ENCODE measurements at places on chromosomes 7 and 10.

GRCh38 chr10:113753020-113753692, 1.7 kb downstream of the PLEKHS1 start:
- no peak for DNase-seq

- DNase-seq = no peak
Measured at GRCh38 chr7:74083928-74084721, 521 bp downstream of the LIMK1 start.

DNA sequence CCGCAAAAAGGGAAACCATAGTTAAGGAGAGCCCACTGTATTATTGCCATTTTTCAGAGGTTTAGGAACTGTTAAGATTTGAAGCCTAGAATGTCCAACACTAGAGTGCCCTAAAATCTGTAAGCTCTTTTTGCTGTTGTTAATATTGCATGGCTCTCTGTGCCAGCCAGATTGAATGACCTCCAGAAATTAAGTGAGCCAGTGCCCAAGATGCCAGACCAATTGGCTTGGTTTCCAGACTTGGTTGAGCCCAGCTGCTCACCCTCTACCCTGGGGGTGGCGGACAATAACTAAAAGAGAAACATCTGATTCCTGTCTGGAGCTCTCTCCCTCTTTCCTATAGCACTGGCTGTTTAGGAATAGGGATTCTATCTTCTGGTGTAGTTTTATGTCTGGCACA, 340.1 kb downstream of the PHF14 start:
- no peak for DNase-seq

- no peak for DNase-seq
Measured at GRCh38 chr10:132263866-132264265, 43.9 kb downstream of the STK32C start.

GRCh38 chr7:115475761-115476385, 554.0 kb downstream of the MDFIC start:
- DNase-seq = no peak

DNA sequence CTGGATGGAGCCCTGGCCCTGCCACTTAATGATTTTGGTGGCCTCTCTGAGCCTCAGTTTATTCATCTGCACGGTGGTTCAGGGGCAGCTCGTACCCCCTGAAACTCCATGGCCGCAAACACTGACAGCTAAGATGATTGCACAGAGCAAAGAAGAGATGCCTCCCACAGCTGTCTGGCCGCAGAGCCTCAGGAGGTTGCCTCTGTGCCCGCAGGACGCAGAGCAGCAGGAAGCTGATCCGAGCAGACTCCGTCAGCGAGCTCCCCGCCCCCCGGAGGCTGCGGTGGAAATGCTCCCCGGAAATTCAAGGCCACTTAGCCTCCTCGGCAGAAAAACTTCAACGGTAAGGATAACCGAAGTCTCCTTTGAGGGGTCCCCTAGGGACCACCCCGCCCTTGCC, 30.2 kb upstream of the C10orf53 start:
- no peak for DNase-seq

- DNase-seq = no peak
Measured at GRCh38 chr10:23611308-23612029, 172.6 kb downstream of the OTUD1 start.

DNA sequence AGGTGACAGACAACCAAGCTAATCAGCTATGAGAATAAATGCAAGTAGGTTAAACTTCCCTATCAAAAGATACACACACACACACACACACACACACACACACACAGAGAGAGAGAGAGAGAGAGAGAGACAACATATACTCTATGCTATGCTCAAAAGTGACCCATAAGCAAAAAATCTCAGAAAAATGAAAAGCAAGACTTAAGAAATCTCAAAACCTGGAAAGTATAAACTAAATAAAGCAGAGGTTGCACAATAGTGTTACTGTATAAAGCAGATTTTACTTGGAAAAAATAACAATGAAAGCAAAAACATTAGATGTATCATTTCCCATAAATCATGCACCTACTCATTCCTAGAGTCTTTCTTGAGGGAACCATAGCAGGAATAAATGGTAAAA, 221.5 kb downstream of the INHBA start:
- DNase-seq = no peak

GRCh38 chr10:55374060-55374459, 573.0 kb upstream of the PCDH15 start:
- DNase-seq = no peak

GRCh38 chr7:134722786-134723322, 56.6 kb upstream of the CALD1 start:
- DNase-seq = no peak

DNA sequence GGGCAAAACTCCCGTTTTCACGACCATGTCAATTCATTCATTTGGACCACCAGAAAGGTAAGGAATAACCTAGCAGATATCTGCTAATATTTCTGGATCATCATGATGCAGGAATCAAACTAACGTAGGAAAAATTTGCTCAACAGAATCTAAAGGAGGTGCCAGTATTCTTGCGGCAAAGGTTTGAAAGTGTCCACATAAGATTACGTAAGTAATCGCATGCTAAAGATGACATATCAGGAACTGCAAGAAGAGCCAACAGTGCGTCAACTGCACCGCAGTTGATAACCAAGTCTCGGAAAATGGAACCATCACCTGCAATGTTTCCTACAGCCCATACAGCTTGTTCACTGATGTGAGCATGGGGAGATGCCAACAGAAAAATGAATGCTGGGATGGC, 194.1 kb upstream of the ZNF804B start:
- no peak for DNase-seq

GRCh38 chr10:32878646-32879045, 79.4 kb downstream of the ITGB1 start:
- no peak for DNase-seq

GRCh38 chr7:44187636-44188416, 1.4 kb downstream of the GCK start:
- no peak for DNase-seq

DNA sequence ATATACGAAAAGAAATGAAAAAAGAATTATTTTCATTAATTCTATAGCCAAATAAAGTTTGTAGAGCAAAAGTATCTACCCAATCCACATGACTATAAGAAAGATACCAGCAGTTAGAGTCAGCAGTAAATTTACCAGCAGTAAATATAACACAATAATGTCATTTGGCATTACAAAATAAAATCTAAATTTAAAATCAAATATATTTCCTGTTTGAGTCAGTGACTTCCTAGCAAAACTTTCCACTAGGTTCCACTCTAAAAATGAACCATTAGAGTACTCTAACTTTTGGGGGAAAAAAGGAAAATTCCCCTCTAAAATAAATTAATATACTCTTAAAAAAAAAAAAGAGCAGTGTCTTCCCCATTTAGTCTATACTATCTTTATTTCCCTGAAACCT, 144.8 kb downstream of the CPEB3 start:
- DNase-seq = no peak

GRCh38 chr10:119658274-119658673, 7.1 kb downstream of the BAG3 start:
- DNase-seq = no peak

DNA sequence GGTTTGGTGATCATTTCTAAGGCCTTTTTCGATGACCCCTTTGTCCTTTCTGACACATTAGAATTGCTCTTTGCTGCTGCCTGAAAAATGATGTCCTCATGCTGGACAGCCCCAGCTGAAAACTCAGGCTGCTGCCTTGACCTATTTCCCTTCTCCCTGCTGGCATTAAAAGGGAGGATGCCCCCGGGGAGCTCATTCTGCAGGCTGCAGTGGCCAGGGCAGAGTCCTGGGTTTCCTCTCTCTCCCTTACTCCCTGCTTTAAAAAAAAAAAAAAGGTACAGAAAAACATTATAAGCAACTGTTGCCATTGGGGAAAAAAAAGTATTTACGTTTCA, 35.4 kb downstream of the LRRC4 start:
- no peak for DNase-seq

GRCh38 chr7:56097700-56098099, 4.9 kb upstream of the PHKG1 start:
- DNase-seq = no peak

DNA sequence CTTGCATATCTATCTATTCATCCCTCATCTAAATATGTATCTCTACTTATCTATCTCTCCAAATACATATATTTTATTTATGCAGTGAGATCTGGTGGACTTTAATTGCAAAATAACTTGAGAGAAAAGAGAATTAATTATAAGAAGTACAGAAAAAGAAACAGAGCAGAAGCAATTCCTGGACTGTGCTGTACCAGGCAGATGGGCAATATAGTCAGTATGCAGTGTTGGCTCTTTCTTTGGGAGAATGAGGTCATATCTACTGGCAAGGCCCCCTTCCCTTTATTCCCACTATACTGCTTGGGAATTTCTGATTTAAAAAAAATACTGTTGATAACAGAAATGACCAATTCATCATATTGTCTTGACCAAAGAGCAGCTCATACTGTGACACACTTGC, 49.0 kb upstream of the TOMM7 start:
- no peak for DNase-seq

- no peak for DNase-seq
Measured at GRCh38 chr10:30433306-30433729, 666 bp upstream of the MAP3K8 start.

GRCh38 chr10:60099998-60100747, 193.8 kb upstream of the CCDC6 start:
- DNase-seq = peak; percentile 68

- no peak for DNase-seq
Measured at GRCh38 chr7:82729172-82730030, 285.8 kb upstream of the CACNA2D1 start.

DNA sequence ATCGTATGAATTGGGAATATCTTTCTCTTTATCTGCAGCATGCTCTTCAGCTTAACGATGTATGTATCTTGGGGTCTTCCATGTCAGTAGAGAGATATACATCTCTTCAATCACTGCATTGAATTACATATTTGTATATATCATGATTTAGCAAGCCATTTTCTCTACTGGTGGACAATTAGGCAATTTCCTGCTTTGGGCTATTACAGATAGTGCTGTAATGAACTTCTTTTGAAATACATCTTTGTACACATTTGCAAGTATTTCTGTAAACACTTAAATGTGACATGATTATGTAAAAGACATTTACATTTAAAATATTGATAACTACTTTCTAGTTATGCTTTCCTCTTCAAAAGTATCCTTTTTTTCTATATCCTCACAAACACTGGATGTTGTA, 199.0 kb downstream of the PPP1R9A start:
- no peak for DNase-seq

GRCh38 chr10:13613519-13613918, 26.8 kb downstream of the PRPF18 start:
- DNase-seq = peak; percentile 33

- DNase-seq = no peak
Measured at GRCh38 chr10:22321924-22322640, 1.2 kb downstream of the BMI1 start.

- DNase-seq = no peak
Measured at GRCh38 chr7:5183155-5183554, 6.9 kb upstream of the WIPI2 start.

DNA sequence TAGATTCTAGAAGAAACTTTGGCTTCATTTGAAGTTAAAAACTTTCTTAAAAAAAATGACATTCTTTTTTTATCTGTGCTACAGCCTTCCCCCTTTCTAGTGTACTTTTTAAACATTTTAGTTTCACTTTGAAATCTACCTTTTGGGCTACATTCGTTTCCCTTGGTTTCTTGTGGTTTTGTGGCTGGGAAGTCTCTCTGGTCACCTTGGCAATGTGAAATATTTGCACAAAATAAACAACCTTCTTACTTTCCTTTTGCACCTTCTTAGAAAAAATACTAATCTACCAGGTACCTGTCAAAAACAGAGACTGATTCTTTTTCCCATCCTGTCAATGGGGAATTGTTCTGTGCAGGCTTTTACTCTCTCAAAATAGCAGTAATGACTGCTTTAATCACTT, 350.2 kb downstream of the GATA3 start:
- no peak for DNase-seq

- peak; percentile 74 for DNase-seq
Measured at GRCh38 chr7:79282070-79282694, 171.3 kb downstream of the MAGI2 start.

DNA sequence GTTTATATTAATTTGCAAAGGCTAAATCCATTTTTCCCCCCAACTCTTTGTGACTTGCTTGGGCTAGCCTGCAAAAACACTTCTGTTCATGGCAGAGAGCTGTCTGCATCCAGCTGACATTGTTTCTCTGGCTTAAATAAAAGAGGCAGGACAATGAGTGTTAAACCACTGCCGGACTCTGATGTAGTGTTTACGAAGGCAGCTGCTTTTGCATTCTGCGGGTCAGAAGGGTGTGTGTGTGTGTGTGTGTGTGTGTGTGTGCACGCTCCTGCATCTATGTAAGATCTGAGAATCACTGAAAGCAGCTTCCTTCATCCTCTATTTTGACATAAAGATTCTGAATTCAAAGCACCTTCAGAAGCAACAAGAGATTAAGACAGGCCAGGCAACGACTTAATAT, 28.3 kb downstream of the NRP1 start:
- no peak for DNase-seq

DNA sequence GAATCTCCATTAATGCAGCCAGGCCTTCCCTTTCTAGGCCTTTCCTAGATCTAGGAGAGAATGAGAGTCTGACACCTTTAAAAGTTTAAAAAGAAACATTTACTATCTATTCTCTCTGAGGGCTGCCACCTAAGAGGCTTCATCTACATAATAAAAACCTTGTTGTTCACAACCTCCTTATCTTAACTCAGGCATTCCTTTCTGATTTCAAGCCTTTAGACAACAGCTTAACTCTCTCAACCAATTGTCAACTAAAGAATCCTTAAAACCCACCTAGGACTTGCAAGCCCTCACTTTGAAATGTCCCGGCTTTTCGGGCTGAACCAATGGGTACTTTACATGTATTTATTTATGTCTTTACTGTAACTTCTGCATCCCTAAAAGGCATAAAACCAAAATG, 64.3 kb upstream of the RET start:
- DNase-seq = no peak

DNA sequence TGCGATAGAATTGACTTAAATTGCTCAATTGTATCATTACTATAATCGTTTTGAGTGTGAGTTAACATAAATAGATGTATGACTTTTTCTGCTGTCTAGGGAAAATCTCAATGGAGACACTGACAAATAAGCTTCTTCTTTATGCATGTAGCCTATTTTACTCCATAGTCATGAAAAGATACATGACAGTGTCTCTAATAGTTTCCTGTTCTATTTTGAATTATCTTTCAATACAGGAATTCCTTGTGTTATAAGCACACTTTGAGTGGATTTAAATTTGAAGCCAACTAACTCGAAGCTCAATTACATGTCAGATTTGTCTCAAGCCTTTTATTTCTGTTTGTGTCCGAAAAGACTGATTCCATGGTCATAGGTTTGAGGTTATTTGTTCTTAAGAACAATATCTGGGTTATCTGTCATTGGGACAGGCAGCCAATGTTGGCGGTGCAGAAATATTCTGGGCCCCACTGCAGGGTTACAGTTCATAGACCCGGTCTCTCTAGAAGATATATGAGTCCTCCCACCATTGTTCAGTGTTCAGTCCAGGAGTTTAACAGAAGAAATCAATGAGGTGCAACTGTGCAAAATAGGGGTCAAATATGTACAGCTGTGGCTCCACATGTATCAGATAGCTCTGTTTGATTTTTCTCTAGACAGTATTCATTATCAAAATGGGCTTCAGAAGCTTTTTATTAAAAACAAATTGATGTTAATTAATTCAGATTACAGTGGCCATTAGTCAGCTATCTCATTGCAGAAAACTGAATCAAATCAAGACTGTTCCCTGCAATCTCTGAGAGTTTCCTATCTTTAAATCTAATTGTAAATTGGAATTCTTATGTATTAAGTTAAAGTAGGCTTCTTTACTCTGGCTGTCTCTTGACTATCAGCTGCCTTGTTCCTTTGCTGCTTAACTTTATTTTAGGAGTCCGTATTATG, 1238.8 kb downstream of the NXPH1 start:
- DNase-seq = no peak

GRCh38 chr10:74153123-74153522, 2.1 kb downstream of the ADK start:
- no peak for DNase-seq

GRCh38 chr10:88731296-88731695, 25.2 kb downstream of the LIPK start:
- DNase-seq = peak; percentile 3
